ENCODE measurements at places on chromosomes 5 and 9.

DNA sequence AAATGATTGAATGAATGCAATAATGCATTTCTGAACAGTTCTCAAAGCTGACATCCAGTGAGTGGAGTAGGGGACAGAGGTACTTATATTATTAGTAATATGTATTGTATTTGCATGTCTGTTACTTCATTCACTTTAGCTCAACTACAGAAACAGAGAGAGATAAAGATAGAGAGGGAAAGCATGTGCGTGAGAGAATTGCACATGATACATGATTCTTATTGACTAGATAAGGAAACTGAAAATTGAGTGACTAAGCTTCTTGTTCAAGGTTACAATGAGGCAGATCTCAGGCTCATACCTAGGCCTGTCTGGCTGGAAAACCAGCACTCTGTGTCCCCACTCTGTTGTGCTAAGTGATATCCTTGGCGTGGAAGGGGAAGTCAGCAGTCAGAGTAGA, 337.7 kb upstream of the KLF4 start:
- DNase-seq = no peak

DNA sequence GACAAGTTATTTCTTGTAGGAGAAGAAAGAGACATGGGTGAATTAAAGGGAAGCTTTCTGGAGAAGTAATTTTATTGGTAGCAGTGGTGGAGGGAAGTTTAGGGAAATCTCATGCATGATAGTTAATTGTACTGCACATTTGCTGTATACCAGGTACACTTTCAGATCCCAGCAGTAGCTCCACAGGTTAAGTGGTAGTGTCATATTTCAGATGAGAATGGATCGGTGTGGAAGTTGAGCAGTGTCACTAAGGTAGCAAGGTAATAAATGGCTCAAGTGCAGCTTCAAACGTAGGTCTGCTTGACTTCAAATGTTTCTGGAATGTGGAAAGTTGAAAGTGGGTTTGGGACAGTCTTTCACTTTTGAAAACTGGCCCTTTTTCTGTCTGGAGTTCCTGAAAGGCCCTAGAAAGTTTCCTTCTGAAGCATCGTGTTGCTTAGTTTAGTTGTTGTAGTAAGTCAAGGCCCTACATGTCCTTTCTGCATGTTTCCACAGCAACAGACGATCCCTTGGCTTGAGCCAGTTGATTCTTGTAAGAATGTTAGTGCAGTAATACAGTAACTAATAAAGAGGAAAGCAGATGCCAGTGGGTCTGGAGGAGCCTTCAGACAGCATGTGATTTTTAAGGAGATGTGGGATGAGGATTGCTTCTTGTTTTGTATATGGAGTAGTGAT, 3.7 kb downstream of the CLTA start:
- no peak for DNase-seq

GRCh38 chr5:142915813-142916424, 145.7 kb downstream of the ARHGAP26 start:
- DNase-seq = no peak

GRCh38 chr9:95478335-95478734, 38.4 kb downstream of the PTCH1 start:
- no peak for DNase-seq

GRCh38 chr5:133141746-133142145, 89.9 kb downstream of the HSPA4 start:
- DNase-seq = no peak

DNA sequence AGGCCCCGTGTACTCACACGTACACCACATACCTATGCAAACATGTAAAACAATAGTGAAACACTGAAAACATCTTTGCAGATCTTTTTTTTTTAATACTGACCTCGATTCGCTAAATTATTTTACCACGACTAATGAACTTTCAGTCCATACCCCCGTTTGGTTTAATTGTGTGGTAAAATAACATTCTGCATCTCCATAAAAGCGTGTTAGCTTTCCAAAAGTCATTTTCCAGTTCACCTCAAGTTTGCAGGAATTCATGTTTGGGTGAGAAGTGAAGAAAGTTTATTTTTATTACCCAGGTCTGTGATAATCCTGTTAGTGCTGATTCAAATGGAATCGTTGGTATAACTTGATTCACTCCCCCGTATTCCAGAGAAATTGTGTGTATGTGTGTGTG, 652 bp downstream of the ARSK start:
- DNase-seq = no peak

GRCh38 chr5:142600092-142600491, 85.8 kb downstream of the FGF1 start:
- no peak for DNase-seq

- no peak for DNase-seq
These were observed 27.8 kb downstream of the TNPO1 start for GRCh38 chr5:72844218-72844603.
